ENCODE measurements at places on chromosomes 7 and 10. TPM values are rescaled to one million over a fixed set of nuclear protein-coding genes. Genes with fewer than 3 reads are reported as not detected.

DNA sequence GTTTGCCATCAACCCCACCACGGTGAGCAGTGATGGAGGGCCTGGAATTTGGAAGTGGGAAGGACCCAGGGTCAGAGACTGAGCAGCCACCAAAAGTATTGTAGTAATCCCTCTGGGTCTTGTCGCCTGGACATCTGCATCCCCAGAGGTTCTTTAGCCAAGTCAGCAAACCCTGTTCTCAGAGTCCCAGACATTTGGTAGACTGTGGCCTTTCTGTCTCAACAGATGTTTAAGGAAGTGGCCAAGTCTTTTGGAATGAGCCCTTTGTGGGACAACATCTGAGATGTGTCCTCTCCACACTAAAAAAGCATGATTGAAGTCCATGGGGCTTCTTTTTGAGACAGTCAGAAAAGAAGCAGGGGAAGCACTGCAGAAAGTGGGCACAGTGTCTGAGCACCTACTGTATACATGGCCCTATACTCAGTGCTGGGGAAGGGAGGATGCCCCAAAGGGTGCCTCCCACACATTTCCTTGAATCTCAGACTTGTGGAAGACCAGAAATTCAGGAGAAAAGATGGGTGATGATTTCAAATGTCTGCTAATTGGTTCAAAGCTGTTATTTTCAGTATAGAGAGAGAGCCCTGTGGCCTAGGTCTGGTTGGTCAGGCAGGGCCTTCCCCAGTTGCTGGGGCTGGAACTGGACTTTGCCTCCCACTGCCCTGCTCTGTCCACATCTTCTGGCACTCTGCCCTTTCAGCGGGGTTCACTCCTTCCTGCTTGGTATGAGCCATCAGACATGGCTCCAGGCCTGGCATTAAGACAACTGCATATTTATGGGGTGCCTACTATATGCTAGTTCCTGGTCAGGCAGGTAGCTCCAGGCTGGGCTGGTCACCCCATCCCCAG lies 26.5 kb upstream of the VSIR start:
- DNase-seq: no peak

DNA sequence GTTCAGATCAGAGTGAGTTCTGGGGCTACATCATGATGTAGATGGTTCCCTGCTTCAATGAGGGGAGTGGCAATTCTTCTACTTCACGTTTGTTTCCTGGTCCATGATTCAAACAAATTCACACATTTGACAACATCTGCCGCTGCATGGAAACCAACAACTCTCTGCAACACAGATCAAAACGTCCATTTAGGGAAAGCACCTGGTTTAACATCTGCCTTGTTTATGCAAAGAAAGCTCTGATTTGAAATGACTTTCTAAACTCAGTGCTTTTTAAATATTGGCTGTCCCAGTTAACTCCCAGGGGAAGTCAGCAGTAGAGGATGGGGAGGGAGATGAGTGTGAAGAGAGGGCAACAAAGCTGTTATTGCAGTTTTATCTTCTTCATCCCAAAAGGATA lies 93.8 kb downstream of the GAD2 start:
- DNase-seq: no peak

GRCh38 chr7:19091550-19092200 lies 25.8 kb downstream of the TWIST1 start:
- DNase-seq: no peak

- no peak for DNase-seq
These were observed 157.3 kb upstream of the ADCY1 start for GRCh38 chr7:45416846-45417245.

GRCh38 chr10:75610183-75610582 lies 178.8 kb downstream of the LRMDA start:
- no peak for DNase-seq

SLC29A3 gene
- polyA plus RNA-seq: 8.2 TPM

SEMA3C gene
- 102 TPM for polyA plus RNA-seq
